ENCODE measurements at places on chromosomes 3 and 15.

DNA sequence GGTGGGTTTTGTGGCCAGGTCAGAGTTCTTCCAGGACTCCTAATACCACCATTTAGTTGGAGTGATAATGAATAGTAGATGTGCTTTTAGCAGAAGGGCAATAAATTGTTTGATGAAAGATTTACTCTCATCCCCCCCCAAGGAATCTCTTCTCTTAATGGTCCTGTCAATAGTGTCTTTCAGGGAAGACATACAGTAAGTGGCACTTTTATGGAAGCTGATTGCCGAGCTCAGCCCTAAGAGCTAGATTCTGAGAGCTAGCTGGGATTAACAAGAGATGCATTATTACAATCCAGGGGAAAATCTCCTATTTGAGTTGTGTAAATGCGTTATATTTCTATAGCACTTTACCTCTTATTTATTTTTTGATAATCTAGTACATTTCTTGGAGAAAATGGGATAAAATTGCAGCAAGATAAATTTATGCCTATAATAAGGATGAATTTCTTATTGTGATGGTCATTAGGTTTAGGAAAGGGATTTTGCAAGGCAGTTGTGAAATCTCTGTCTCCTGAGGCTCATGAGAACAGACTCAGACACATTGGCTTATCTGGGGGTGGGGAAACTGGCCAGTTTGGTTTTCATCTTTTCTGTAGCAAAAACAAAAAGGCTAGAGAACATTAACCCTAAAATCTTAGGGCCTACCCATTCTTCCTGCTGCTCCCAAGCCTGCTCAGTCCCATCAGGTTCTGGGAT lies 41.6 kb upstream of the CLSTN2 start:
- no peak for DNase-seq

DNA sequence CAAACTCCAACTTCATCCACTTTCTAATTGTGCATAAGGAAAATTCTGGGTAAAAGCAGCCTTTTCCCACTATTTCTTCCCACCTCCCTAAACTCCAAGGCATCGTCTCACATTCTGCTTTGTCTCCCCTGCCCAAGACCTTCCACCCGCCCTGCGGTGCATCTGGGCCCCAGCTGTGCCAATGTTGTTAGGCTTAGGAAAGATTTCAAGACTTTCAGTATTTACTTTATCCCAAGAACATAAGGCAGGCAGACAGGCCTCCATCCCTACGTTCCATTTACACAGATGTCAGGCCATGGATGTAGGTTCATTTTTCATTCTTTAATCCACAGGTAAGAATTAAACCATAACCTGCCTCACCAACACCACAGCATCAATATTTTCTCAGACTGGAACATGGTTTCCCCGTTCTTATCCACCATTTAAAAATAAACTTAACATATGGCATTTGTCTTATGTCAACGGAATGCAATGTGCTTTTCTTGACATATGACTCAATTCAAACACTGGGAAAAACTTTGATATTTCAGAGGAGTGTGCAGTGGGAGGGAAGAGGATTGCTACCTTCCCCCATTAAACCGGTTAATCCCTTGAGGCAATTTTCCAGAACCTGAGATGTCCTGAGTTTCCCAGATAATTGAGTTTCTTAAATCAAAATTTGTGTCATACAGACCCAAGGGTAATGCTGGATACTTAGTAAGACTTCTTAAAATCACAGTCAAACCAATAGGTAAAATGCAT lies 238.0 kb upstream of the LRIG1 start:
- DNase-seq, result no peak

DNA sequence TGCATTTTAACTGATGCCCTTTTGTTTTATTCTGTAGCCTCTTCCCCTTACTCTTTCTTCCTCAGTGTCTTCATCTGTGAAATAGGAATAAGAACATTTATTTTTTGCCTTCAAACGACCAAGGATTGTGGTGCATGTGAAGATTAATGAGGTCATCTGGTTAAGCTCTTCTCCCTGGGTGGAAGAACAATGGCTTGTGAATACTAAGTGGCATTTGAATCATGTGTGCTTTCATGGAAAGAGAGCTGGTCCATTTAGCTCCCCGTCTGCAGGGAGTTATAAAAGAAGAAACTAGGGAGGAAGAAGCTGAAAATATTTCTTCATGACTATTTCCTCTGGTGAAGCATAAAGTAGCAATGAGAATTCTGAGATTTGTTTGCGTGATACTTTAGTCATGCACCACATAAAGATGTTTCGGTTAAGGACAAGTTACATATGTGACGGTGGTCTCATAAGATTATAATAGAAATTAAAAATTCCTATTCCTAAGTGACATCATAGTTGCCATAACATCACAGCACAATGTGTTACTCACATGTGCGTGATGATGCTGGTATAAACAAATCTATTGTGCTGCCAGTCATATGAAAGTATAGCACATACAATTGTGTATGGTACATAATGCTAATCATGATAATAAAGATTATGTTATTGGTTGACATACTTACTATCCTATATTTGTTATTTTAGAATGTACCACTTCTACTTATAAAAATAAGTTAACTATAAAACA lies 374.3 kb downstream of the RBMS3 start:
- no peak for DNase-seq

DNA sequence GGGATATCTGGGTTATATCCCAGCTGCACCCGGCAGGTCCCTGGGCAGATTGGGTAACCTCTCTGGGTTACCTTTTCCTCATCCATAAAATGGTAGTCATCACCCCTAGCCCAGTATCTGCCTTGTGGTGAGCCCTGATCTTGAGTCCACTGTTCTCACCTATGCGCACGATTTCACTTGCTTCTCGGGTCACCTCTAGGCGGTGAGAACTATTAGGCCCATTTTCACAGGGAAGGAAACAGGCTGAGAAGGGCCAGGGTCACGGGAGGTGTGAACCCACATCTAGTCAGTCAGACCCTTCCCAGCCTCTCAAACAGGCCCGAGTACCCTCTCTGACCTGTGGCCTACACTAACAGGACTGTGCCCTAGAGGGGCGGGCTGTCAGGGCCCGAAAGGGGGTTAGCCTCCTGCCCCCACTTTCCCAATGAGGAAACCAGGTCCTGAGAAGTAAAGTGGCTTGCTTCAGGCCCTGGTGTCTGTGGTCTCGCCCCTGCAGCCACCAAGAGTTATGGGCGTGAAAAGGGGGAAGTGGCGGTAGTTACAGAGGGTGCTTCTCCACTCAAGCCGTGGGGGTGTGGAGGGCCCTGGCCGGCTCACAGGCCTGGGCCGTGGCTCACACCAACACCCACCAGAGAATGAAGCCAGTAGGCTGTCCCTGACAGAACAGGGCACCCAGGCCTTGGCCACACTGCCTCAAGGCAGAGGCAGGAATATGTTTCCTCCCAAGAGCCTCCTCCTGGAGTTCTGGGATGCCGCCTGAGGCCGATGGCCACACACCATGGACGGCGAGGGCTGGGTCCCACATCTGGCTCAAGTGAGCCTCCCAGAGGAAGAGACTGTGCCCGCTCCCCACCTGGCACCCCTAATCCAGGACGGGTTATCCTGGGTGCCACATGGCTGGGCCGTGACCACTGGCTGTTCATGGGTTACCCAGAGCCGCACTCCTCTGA lies 19.5 kb downstream of the PSTPIP1 start:
- no peak for DNase-seq

GRCh38 chr3:11930084-11930483 lies 74.1 kb upstream of the SYN2 start:
- no peak for DNase-seq

DNA sequence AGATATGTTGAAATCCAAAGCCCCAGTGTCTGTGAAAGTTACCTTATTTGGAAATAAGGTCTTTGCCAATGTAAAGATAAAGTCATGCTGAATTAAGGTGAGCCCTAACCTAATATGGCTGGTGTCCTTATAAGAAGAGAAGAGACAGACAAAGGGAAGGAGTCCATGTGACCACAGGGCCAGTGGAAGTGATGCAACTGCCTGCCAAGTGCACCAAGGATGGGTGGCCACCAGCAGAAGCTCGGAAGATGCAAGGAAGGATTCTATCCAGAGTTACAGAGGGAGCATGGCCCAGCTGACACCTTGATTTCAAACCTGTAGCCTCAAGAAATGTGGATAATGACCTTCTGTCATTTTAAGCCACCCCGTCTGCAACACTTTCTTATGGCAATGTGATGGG lies 35.3 kb upstream of the PGPEP1L start:
- no peak for DNase-seq

GRCh38 chr3:64627471-64628321 lies 60.1 kb downstream of the ADAMTS9 start:
- no peak for DNase-seq
